ENCODE measurements at places on chromosomes 2 and 18.

- no peak for DNase-seq
Measured at GRCh38 chr2:114542695-114543094, 100.3 kb downstream of the DPP10 start.

- no peak for DNase-seq
Measured at GRCh38 chr2:158544998-158545397, 88.2 kb downstream of the PKP4 start.

GRCh38 chr2:1227274-1227900, 185.9 kb upstream of the TPO start:
- no peak for DNase-seq

DNA sequence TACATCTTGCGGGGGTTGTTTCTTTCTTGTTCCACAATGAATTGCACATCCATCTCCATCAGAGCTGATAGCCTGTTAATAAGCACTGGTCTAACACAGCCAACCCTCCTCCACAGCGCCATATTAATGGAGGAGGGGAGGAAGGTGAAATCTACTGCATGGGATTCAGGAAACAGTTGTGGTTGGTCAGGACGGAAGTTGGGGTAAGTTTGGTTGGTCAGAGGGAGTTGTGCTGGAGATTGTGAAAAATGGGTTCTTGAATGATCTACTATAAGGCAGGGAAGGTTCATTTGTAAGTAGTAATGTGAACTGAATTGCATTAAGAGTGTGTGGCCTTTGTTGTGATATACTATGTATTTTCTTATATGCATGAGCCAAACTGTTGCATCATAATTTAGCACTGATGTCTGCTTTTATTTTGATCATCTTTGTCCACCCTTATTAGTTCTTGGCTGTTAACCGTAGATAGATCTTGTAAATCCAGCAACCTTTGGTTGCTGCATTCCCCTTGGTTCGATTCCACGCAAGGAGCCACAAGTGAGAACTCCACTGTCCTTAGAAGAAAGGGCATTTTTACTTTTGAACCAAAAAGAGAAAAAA, 150.6 kb upstream of the MAPRE2 start:
- DNase-seq, result no peak

GRCh38 chr2:199680482-199680881, 170.5 kb downstream of the FTCDNL1 start:
- DNase-seq, result no peak

DNA sequence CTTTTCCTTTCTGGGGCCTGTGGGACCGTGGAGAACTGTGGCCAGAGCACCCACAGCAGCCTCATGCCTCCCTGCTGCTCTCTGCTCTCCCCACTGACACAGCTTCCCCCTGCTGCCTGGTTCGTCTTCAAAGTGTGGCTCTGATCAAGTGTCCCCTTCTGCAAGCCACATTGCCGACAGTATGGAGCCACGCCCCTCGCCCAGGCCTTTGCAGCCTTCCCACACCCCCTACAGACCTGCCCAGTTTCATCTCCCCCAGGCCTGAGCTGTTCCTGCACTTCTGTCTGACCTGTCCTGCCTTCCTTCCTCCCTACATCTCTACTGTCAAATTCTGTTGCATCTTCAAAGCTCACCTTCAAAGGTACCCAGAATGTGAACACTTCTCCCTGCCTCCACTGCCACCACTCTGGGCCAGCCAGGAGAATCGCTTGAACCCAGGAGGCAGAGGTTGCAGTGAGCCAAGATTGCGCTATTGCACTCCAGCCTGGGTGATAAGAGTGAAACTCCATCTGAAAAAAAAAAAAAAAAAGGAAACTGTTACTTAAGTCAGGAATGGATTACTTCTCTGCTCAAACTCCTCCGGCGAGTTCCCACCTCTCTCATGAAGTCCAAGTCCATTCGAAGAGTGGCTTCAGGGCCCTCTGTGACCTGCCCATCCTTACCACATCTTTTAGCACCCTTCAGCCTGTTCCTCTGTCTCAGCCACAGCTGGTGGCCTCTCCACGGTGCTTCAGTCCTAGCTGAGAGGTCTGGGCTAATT, 29.0 kb upstream of the CATIP start:
- no peak for DNase-seq

- no peak for DNase-seq
Measured at GRCh38 chr2:132632000-132632649, 37.9 kb downstream of the LYPD1 start.

DNA sequence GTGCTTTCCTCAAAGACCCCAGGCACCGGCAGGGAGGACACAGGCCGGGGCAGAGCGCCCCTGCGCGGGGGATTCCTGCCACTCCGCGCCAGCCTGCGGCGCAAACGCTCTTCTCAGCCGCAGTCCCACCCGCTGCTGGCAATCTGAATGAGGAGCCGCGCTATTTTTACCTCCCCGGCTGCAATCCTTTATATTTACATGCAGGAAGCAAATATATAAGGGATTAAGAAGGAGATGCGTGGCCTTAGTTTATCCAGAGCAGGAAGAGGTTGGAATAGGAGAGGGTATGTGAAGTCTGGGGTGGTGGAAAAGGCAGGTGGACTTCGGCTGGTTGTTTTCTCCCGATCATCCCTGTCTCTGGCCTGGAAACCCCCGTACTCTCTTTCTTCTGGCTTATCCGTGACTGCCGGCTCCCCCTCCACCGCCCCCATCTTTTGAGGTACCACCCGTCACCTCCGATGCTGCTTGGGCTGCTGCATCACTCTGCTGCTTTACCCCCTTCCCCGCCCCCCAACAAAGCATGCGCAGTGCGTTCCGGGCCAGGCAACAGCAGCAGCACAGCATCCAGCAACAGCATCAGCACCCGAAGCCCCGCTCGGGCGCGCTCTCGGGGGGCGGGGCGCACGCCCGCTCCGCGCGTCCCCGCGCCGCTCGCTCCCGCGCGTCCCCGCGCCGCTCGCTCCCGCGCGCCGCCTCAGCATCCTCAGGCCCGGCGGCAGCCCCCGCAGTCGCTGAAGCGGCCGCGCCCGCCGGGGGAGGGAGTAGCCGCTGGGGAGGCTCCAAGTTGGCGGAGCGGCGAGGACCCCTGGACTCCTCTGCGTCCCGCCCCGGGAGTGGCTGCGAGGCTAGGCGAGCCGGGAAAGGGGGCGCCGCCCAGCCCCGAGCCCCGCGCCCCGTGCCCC, at the start of gene ADAM23:
ADAM23 (plus strand) TSS at position 700 of the 902 bp plus-strand sequence. CDS start 335 bp downstream, outside the sequence.
- no peak for DNase-seq

GRCh38 chr2:10083046-10083445, 2.8 kb upstream of the CYS1 start:
- no peak for DNase-seq

DNA sequence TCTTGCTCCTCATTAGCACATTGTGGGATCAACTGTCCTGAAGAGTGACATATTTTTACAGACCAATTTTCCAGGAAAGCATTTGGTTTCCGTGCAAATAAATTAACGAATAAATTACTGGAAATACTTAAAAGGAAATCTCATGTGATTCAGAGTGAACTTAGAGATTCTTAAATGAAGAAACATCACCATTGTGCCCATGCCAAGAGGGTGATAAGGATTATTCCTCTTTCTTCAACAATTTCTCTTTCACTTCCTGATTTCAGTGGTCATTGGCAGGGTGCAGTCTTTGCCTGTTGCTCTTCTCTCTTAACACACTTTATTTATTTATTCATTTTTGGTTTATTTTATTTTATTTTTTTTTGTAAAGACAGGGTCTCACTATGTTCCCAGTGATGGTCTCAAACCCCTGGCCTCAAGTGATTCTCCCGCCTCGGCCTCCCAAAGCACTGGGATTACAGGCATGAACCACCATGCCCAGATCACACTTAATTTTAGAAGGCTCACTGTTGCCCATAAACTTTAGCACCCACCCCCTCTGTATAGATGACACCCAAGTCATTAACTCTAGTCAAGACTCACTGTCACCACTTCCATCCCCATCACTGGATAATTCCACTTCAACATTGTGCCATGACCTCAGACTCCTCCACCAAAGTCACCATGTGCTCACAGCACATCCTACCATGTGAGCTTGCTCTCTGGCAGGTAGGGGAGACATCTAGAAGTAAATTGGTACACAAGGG, 92.6 kb upstream of the CERS6 start:
- DNase-seq, result no peak

DNA sequence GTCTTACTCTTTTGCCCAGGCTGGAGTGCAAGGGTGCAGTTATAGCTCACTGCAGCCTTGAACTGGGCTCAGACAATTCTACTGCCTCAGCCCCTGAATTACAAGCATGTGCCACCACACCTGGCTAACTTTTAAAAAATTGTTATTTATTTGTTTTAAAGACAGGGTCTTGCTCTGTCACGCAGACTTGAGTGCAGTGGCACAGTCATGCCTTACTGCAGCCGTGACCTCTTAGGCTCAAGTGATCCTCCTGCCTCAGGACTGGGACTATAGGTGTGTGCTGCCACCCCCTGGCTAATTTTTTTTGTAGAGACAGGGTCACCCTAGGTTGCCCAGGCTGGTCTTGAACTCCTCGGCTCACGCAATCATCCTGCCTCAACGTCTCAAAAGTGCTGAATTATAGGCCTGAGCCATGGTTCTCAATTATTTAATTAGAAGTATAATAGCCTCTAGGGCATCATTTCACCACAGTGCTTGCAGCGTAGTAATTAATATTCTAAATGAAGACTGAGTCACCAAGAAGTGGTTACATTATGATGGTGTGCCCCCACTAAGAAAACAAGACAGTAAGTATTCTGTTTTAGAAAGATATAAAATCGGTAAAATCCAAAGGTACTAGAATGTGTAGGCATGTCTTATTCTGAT, 69.6 kb downstream of the EML4 start:
- peak; percentile 44 for DNase-seq

- DNase-seq, result no peak
Measured at GRCh38 chr18:44726059-44726421, 45.4 kb downstream of the SETBP1 start.

DNA sequence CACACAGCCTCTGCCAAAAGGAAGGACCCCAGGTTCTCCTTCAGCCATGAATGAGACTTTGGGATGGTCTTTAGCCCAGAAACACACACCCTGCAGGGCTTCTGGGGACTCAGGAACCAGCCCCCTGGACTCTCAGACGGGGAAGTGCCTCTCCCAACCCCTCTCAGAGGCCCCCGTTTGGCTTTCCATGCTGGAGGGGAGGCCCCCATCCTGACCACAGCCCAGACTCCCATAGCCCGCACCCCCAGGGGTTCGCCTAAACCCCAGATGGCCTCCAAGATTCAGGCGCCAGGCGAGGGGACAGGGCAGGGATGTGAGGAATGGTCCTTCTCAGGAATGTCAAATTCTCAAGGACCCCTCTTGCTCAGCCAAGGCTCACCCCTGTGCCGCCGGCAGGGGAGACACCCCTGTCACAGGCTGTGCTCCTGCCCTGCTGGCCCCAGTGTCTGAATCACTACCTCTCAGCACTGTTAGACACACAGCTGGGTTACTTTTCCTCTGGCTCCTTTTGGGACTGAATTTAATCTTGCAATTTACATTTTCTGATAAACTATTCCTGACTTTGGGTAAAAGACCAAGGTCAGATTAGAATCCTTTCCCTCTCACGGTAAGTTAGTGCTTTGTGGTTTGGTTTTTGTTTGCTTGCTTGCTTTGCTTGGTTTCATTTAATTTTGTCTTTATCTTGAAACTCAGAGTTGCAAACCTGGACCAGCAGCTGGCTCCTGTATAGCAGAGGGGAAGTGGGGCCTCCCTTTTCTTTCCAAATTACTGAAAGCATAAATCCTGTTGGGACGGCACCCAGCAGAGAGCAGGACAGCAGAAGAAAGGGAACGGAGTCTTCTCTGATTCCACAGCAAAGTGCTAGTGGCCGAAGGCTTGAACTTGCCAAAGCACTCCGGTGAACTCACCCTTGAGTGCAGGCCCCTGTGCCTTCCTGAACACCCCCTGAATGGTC, 198.9 kb upstream of the RAB6C start:
- no peak for DNase-seq

GRCh38 chr18:43879415-43879814, 602.1 kb upstream of the SYT4 start:
- no peak for DNase-seq

GRCh38 chr2:61371027-61371426, 99.9 kb downstream of the USP34 start:
- DNase-seq, result no peak

DNA sequence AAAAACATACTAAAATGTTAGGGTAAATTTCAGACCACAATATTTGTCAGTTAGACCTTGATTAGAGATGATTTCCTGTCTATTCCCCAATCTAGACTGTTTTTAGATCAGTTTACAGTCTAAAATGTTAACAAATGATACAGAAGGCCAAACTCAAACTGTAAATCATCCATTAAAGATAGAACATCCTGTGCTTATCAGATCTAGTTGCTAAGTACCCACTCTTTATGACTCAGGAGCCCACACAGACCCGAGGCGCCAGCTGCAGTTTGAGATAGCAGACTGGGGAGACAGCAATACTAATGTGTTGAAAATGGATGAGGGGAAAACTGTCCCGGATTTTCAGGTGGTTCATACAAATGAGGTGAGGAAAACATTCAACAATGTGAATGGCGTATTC, 113.3 kb downstream of the SCG2 start:
- DNase-seq, result peak; percentile 60

DNA sequence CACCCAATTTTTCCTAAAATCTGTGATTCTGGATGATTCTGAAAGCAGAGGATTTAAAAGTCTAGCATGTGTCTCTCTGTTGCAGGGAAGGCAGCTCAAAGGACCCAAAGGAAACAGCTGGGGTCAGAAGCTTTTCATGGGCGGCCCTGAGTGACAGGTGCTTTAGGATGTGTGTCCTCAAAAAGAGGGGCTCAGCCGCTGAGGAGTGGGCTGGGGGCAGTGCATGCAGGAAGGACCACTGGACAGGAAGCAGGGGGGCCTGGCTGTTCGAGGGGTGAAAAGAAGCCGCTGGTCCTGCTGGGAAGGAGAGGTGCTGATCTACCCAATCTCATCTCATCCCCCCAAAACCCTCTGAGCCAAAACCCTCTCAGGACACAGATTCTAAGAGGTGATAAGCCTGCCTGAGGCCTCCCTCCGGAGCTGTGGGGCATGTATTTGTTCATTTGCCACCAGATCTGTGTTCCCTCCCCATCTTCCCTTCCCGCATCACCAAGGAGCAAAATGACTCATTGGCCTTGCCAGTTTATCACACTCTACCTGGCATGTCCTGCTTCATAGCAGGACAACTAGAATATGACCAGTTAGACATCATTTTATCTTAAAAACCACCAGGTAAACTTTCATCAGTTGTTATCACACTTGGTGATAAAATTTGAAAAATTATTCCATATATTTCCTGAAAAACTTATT, 98.8 kb upstream of the MGAT4A start:
- peak; percentile 41 for DNase-seq

- DNase-seq, result no peak
Measured at GRCh38 chr18:6561862-6562291, 147.2 kb upstream of the L3MBTL4 start.

DNA sequence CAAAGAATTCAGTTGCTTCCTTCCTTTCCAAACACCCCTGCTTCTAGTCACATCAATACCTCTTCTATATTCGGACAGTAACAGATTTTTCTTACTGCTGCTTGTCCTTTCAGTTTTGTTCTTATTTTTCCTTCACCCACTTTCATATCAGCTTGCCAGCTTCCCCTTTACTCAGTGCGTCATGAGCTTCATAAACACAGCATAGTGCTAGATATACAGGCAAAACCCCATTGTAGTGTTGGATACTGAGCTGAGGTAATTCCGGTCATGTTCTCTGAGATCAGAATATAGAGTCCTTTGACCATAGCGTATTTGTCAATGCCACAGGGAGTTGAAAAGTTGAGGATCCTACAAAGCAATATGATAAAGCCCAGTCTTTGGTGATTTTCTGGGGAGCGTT, 2.4 kb downstream of the FARP2 start:
- no peak for DNase-seq

GRCh38 chr2:150234787-150235446, 252.6 kb downstream of the RND3 start:
- no peak for DNase-seq

- DNase-seq, result no peak
Measured at GRCh38 chr2:215885536-215885935, 127.8 kb downstream of the MREG start.

Data from DND-41 (cell line).